ENCODE measurements at places on chromosomes 11 and 22. TPM values are rescaled to one million over a fixed set of nuclear protein-coding genes. Genes with fewer than 3 reads are reported as not detected.

- peak overlapping the region; percentile 51 for H3K4me3 ChIP-seq
- H3K27me3 ChIP-seq: no peaks in the 10 kb centered on the region
- H3K4me1 ChIP-seq: peaks cover 38% of the 10 kb centered on the region
- H3K36me3 ChIP-seq: no peaks in the 10 kb centered on the region
These were observed 284 bp downstream of the CCS start for GRCh38 chr11:66593303-66593635.

GRCh38 chr22:50085211-50085972, at the start of gene MLC1:
MLC1 (minus strand) TSS chr22:50085426; CDS start chr22:50084902, 524 bp downstream.
- H3K27me3 ChIP-seq: peaks cover 52% of the 10 kb centered on the region
- H3K27ac ChIP-seq: no peak within 1 kb of the TSS
- no peak within 1 kb of the TSS for H3K4me3 ChIP-seq
- H3K4me1 ChIP-seq: no peaks in the 10 kb centered on the region
- DNase-seq: no peak
- H3K36me3 ChIP-seq: no peaks in the 10 kb centered on the region

The CHRM1 gene
- total RNA-seq: 0.32 TPM

The CCDC157 gene
- 3.1 TPM for total RNA-seq

The MEI1 gene
- total RNA-seq: not detected

DNA sequence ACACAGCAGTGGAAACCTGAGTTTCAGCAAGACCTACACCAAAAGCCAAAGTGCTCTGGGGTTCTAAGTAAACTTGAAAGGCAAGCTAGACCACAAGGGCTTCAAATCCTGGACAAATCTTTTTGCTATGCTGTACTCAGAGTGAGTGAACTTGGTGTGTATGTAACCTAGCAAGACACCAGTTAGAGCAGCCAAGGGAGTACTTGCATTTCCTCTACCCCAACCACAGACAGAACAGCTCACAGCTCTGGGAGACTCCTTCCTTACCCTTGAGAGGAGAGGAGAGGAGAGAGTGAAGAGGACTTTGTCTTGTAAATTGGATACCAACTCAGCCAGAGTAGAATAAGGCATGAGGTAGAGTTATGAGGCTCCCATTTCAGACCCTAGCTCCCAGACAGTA, 71.4 kb downstream of the CTSC start:
- no peaks in the 10 kb centered on the region for H3K4me1 ChIP-seq
- H3K27me3 ChIP-seq: no peaks in the 10 kb centered on the region
- no peak for DNase-seq
- H3K27ac ChIP-seq: no peak overlapping the region
- no peak overlapping the region for H3K4me3 ChIP-seq
- no peaks in the 10 kb centered on the region for H3K36me3 ChIP-seq

- H3K36me3 ChIP-seq: no peaks in the 10 kb centered on the region
- no peaks in the 10 kb centered on the region for H3K27me3 ChIP-seq
- H3K27ac ChIP-seq: peak overlapping the region; percentile 93
- DNase-seq: peak; percentile 42
These were observed 953 bp upstream of the PACS1 start for GRCh38 chr11:66068923-66069714.

The GALNT18 gene
- 22.1 TPM for total RNA-seq

The GVQW3 gene
- total RNA-seq: 5.6 TPM

The TRPM5 gene
- total RNA-seq: 4.9 TPM

DNA sequence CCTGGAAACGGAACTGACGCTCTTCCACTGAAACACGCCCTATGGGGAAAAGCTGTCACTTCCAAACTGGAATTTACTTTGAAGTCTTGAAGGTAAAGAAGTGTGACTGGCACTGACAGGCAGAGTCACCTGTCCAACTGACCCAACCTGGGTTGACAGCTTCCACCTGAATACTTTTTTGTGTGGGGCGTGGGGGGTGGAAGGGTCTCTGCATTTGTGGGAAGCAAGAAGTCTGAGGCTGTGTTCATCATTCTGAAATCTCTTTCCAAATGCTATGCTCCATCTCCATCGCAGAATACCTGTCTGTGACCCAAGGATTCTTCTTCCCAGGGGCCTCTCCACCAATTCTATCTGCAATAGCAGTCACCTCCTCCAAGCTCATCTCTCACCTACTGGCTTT, 7.8 kb downstream of the IFT27 start:
- no peaks in the 10 kb centered on the region for H3K27me3 ChIP-seq
- H3K4me3 ChIP-seq: no peak overlapping the region
- no peak overlapping the region for H3K27ac ChIP-seq
- no peak for DNase-seq

- peak overlapping the region; percentile 3 for H3K27ac ChIP-seq
- peaks cover 12% of the 10 kb centered on the region for H3K4me1 ChIP-seq
- no peak overlapping the region for H3K4me3 ChIP-seq
These were observed 154.6 kb downstream of the MAML2 start for GRCh38 chr11:96188243-96189006.

GRCh38 chr22:46159777-46160176, 9.5 kb downstream of the PPARA start:
- H3K27me3 ChIP-seq: no peaks in the 10 kb centered on the region
- H3K4me3 ChIP-seq: no peak overlapping the region
- peaks cover 11% of the 10 kb centered on the region for H3K4me1 ChIP-seq
- no peaks in the 10 kb centered on the region for H3K36me3 ChIP-seq

DNA sequence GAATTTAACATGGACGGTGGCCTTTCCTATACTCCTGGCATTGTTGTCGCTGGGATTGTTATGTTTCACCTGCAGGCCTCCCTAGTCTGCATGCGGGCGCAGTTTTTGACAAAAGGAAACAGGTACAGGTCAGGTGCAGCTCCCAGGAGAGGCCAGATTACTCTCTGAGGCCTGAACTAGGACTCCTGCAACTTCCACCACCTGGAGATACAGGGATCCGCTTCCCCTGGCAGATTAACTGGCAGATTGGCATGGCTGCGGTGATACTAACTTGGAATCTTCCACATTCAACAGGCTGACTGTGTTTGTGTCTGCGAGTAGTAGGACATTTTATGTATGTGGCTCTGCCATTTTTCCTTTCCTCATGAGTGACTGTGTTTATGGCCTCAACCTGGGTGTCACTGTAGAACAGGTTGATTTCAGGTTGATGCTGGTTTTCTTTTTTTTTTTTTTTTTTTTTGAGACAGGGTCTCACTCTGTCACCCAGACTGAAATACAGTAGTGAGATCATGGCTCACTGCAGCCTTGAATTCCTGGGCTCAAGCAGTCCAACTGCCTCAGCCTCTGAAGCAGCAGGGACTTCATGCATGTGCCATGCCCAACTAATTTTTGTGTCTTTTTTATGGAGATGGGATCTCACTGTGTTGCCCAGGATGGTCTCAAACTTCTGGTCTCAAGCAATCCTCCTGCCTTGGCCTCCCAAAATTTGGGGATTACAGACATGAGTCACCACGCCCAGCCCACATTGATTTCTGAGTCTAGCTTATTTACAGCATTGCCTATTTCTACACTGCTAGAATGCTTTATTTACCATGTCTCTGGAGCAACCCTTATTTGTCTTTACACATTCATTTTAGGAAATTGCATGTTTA, 1.7 kb upstream of the USP28 start:
- H3K27me3 ChIP-seq: no peaks in the 10 kb centered on the region
- H3K4me3 ChIP-seq: no peak overlapping the region
- H3K36me3 ChIP-seq: no peaks in the 10 kb centered on the region
- no peak overlapping the region for H3K27ac ChIP-seq
- H3K4me1 ChIP-seq: peaks cover 21% of the 10 kb centered on the region

DNA sequence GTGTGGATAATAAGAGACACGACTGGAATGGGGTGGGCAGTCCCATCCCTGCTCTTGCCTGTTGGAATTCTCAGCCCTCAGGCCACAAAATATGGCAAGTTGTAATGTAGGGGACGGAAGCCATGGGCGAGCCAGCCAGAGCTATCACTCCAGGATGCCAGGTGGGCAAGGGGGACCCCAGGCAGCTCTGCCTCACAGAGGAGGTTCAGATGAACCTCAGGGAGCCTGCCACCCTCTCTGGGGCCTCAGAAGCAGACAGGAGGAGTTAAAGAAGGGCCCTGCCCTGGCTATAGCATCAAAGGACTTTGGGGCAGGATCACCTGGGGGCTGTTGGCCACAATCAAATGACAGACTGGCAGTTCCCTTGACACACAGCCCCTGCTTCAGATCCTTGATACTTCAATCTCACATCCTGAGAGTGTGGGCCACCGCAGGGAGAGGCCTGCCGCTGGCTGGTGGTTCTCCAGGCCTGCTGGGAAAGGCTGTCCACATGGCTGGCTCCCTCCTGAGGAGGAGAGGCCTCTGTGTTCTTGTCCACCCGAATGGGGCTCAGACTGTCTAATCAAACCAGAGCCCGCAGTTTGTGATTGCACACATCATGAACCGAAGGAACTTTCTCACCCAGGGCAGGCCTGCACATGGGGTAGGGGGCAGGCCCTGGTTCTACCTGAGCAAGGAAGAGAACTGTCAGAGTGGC, 31.4 kb downstream of the IGLL1 start:
- no peak for DNase-seq
- H3K36me3 ChIP-seq: no peaks in the 10 kb centered on the region
- H3K4me1 ChIP-seq: no peaks in the 10 kb centered on the region
- H3K27ac ChIP-seq: no peak overlapping the region
- H3K27me3 ChIP-seq: no peaks in the 10 kb centered on the region
- no peak overlapping the region for H3K4me3 ChIP-seq

DNA sequence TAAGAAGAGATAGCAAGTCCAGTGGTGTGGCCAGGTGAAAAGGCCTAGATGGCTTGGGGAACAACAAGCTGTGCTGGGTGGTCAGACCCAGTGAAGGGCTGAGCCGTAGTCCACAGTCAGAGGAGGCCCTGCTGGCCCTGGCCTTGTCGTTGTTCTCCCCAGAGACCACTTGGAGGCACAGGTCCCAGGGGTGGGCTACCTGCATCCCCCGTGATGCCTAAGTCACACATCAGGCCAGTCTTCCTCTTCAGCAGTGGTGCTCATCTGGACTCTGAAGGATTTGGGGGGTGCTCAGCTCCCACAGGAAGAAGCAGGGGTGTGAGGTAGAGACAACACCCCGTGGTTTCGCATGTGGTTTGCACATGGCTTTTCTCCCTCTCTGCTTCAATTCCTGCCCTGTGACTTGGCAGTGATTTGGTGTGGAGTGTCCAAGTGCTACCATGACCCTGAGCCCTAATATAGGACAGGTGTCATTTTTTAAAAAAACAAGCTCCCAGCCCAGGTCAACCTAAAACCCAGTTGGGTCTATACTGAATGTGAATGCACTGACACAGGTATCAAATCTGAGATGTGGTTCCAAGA, 51.0 kb downstream of the ALX4 start:
- no peak for DNase-seq
- no peak overlapping the region for H3K4me3 ChIP-seq
- H3K4me1 ChIP-seq: no peaks in the 10 kb centered on the region
- no peaks in the 10 kb centered on the region for H3K36me3 ChIP-seq
- no peak overlapping the region for H3K27ac ChIP-seq

DNA sequence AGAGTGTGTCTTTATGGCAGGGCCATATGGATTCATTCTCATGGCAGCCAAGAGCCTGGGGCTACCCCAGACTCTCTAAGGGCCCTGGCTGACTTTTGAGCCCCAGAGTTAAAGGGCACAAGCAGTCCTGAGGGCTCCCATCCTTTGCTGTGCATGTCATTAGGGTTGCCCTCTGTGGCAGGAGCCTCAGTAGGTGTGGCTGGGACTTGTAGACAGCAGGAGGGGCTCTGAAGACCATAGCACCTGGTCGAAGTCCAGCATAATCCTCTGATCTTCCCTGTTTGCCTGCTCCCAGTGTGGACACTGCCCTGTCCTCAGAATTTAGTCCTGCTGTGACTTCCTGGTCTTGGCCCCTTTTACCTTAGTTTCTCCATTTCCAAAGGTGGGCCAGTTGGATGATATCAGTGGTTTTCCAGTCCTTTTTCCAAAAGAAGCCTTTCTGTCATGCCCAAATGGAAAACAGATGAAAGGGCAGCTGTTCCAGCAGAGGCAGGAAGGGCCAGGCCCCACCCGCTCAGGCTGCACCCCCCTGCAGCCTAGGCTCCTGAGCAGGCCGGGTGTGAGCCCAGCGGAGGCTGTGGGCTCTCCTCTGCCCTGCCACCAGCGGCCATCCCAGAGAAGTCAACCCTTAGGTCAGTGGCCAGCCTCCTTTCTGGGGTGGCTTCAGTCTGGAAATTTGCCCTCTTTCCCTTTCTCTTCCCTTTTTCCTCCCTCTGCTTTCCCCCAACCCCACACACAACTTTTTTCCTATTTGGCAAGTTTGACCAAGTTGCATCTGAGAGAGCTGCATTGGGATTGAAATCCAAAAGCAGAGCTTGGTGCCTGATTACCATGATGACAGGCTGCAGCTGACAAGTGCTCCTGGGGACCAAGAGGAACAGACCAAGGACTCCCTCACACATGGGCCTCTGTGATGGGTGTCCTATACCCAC, 32.8 kb upstream of the SUSD2 start:
- no peaks in the 10 kb centered on the region for H3K27me3 ChIP-seq
- H3K4me3 ChIP-seq: no peak overlapping the region
- peaks cover 40% of the 10 kb centered on the region for H3K4me1 ChIP-seq
- peak overlapping the region; percentile 86 for H3K27ac ChIP-seq

GRCh38 chr22:20430720-20431510, 6.7 kb downstream of the SCARF2 start:
- peaks cover 37% of the 10 kb centered on the region for H3K4me1 ChIP-seq
- DNase-seq: peak; percentile 57
- no peaks in the 10 kb centered on the region for H3K36me3 ChIP-seq
- H3K4me3 ChIP-seq: no peak overlapping the region

DNA sequence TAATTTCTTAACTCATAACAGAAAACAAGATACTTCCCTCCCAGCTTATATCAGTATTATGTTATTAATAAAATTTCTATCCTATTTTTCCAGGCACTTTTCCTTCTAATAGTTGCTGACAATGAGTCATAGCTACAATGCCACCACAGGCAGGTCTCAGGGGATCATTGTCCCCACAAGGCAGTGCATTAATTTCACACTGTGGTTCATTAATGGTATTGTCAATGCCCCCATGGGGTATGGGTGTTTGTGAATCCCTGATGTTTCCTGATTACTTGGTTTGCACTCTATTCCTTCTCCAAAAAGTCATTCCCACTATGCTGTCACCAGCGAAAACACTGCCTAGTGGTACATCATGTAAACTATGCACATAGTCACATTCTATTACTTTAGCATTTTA, 345.5 kb upstream of the CTSC start:
- no peaks in the 10 kb centered on the region for H3K36me3 ChIP-seq
- no peak overlapping the region for H3K4me3 ChIP-seq
- no peaks in the 10 kb centered on the region for H3K4me1 ChIP-seq

GRCh38 chr11:110095554-110095953, 2.4 kb downstream of the ZC3H12C start:
- no peak overlapping the region for H3K27ac ChIP-seq
- no peak overlapping the region for H3K4me3 ChIP-seq
- H3K36me3 ChIP-seq: no peaks in the 10 kb centered on the region
